ENCODE measurements at places on chromosomes 1 and 21. TPM values are rescaled to one million over a fixed set of nuclear protein-coding genes. Genes with fewer than 3 reads are reported as not detected.
A peak's percentile ranks its signal among the peaks of the same experiment; 100 is the strongest.

- H3K4me3 ChIP-seq, result no peak overlapping the region
- no peaks in the 10 kb centered on the region for H3K36me3 ChIP-seq
- DNase-seq, result no peak
- no peaks in the 10 kb centered on the region for H3K27me3 ChIP-seq
Measured at GRCh38 chr1:209387271-209387968, 196.1 kb upstream of the CAMK1G start.

DNA sequence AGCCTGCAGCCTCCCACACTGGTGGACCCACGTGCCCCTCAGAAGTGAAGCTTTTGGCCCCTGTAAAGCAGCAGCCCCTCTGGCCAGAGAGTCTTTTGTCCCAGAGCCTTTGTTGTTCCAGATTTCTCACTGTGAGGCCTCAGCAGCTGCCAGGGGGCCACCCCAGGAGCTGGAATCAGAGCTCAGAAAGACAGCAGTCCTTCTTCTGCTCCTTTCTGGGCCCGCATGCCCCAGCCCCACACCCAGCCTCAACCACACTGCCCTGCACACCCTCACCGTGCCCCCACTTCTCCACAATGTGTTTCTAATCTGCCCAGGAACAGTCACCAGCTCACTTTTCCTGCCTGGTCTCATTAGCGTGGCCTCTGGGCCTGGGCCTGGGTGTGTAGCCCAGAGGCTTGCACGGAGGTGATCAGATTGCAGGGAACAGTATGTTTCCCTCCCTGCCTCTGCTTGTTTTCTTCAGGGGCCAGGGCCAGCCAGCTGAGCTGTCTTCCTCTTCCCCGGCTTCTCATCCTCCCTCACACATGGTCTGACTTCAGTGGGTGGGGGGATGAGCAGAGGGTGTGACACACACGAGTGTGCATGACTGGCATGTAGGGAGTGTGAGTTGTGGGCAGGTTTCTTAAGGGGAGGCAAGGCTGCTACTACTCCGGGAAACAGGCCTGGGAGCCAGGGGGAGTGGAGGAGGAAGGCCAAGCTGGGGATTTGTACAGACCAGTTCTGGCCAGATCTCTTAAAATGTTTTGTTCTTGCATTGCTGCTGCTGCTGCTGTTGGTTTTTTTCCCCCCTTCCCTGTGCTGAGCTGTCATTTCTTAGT, 82.5 kb upstream of the ZNF648 start:
- peak; percentile 83 for DNase-seq
- H3K36me3 ChIP-seq, result no peaks in the 10 kb centered on the region
- H3K4me1 ChIP-seq, result no peaks in the 10 kb centered on the region
- H3K27ac ChIP-seq, result peak overlapping the region; percentile 91
- no peaks in the 10 kb centered on the region for H3K27me3 ChIP-seq

DNA sequence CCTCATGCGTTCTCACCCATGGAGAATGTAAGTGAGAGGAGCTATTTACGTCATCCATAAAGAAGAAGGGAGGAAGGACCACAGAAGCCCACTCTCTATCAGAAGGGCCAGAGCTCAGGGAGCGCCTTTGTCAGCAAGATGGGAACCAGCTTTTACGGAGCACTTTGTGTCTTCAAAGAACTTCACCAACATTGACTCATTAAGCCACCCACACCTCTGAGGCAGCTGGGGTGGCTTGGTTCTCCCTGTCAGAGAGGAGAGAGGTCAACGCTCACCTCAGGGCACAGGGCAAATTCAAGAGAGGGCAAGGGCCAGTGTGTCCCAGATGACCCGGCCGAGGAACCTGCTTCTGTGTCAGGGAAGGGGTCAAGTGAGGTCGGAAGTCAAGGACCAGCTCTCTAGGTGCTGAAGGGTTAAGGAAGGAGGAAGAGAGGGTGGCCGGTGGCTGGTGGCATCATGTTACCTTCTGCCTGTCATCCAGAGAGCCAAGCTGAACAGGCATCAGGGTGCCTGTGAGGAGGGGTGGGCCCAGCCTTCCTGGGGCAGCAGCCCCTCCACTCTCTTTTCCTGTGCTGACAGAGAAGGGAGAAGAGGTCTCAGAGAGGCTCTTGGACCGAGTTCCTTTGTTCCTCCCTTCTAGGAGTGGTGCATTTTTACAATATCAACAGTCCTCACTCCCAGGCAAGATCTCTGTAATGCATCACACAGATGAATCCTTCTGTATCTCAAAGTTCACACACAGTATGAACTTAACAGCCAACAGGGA, 109.0 kb downstream of the ETS2 start:
- no peaks in the 10 kb centered on the region for H3K27me3 ChIP-seq
- peaks cover 29% of the 10 kb centered on the region for H3K4me1 ChIP-seq
- H3K4me3 ChIP-seq, result no peak overlapping the region
- peak overlapping the region; percentile 56 for H3K27ac ChIP-seq

GRCh38 chr1:157234705-157235273, 96.6 kb upstream of the ETV3 start:
- H3K4me1 ChIP-seq, result no peaks in the 10 kb centered on the region
- no peak for DNase-seq
- H3K27me3 ChIP-seq, result no peaks in the 10 kb centered on the region
- no peak overlapping the region for H3K27ac ChIP-seq

- H3K4me1 ChIP-seq, result peaks cover 36% of the 10 kb centered on the region
- peak overlapping the region; percentile 66 for H3K27ac ChIP-seq
- H3K27me3 ChIP-seq, result no peaks in the 10 kb centered on the region
- peak; percentile 70 for DNase-seq
- H3K36me3 ChIP-seq, result no peaks in the 10 kb centered on the region
Measured at GRCh38 chr1:203281851-203282661, 23.3 kb upstream of the BTG2 start.

DNA sequence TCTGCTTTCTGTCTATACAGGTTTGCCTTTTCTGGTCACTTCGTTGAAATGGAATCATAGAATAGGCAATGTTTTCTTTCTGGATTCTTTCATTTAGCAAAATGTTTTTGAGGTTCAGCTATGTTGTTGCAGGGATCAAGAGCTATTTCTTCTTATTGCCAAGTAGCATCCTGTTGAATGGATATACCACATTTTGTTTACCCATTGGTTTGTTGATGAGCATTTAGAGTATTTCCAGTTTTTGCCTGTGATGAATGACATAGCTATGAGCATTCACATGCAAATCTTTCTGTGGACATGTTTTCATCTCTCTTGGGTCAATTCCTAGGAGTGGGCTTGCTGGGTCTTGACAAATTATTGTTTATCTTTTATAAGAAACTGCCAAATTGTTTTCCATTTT, 115.5 kb downstream of the ACTL8 start:
- H3K4me1 ChIP-seq, result no peaks in the 10 kb centered on the region
- H3K4me3 ChIP-seq, result no peak overlapping the region
- no peaks in the 10 kb centered on the region for H3K27me3 ChIP-seq
- H3K27ac ChIP-seq, result no peak overlapping the region
- H3K36me3 ChIP-seq, result no peaks in the 10 kb centered on the region
- DNase-seq, result no peak

- H3K27ac ChIP-seq, result no peak overlapping the region
- no peak overlapping the region for H3K4me3 ChIP-seq
- H3K4me1 ChIP-seq, result no peaks in the 10 kb centered on the region
- no peak for DNase-seq
Measured at GRCh38 chr1:208167261-208167869, 76.8 kb downstream of the PLXNA2 start.

DNA sequence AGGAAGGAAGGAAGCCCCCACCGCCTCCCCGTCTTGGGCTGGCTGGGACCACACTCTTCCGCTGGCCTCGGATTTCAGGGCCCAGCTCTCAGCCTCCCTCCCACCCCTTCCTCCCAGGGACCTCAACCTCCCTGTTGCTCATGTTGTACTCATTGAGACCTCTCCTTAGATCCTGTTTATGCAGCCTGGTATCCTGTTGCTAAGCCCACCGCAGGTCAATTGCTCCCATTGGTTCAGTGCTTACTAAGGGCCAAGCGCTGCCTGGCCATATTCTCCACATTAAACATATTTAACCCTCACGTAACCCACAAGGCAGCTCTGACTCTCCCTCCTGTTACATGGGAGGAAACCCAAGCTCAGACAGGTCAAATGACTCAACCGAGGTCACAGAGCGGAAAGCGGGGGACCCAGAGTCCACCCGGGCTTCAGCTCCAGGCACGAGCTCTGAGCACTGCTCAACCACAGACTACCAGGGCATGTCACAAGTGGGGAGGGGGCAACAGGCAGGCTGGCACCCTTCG, 23.2 kb upstream of the H6PD start:
- no peaks in the 10 kb centered on the region for H3K27me3 ChIP-seq
- H3K27ac ChIP-seq, result no peak overlapping the region
- H3K36me3 ChIP-seq, result no peaks in the 10 kb centered on the region
- no peaks in the 10 kb centered on the region for H3K4me1 ChIP-seq
- H3K4me3 ChIP-seq, result no peak overlapping the region

GRCh38 chr1:48591181-48591580, 119.2 kb upstream of the SPATA6 start:
- H3K27ac ChIP-seq, result no peak overlapping the region
- H3K36me3 ChIP-seq, result no peaks in the 10 kb centered on the region
- no peak for DNase-seq

GRCh38 chr1:210025870-210026269, 87.9 kb downstream of the SYT14 start:
- no peaks in the 10 kb centered on the region for H3K27me3 ChIP-seq
- H3K4me3 ChIP-seq, result no peak overlapping the region
- H3K27ac ChIP-seq, result no peak overlapping the region
- no peak for DNase-seq
- H3K4me1 ChIP-seq, result no peaks in the 10 kb centered on the region

MIXL1 gene
- polyA plus RNA-seq, result 0.56 TPM

ITLN2 gene
- polyA plus RNA-seq, result 0.88 TPM

FHAD1 gene
- polyA plus RNA-seq, result 0.84 TPM

Data from kidney (tissue), 22 donors.